Suprapubic skin (tissue), 4 donors: ENCODE measurements at places on chromosomes 3 and 15. TPM values are rescaled to one million over a fixed set of nuclear protein-coding genes. Genes with fewer than 3 reads are reported as not detected.

DNA sequence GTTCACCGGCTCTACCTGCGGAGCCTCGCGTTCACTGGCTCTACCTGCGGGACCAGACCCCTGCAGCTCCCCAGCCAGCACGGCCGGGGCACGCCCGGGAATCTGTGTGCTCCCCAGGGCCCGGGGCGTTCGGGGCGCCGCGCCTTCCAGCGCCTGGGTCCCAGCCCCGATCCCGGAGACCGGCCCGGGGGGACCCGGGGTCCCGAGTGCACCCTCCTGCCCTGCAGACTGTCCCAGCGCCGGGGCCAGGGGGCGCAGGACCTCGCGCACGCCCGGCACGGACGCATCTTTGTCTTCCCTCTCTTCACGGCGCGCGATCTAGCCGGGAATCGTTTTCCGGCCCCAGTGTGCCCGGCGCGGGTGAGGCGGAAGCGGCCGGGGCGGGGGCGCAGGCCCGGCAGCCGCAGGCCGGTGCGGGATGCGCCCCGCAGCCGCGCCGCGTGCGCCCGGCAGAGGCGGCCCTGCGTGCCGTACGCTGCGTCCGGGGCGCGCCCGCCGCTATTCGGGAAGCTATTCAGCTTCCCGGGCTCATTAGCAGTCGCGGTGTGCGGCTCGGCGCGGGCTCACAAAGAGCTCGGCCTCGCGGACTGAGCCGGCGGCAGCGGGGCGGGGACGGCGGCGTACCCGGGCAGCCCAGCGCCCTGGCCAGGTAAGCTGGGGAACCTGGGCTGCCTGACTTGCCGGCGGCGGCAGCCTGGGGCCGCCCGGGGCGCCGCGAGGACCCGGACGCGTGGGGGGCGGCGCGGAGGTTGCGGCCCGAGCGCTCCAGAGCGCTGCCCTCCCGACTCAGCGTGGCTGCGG lies at the start of gene APBA2:
Gene APBA2, plus strand, starts transcription at position 345 of the 801 bp plus-strand sequence. CDS start 167,911 bp downstream, outside the sequence.
- no peaks in the 10 kb centered on the region for H3K36me3 ChIP-seq
- H3K27ac ChIP-seq, result no peak within 1 kb of the TSS

The CCR3 gene
- 1.5 TPM for total RNA-seq

The CCDC39 gene
- total RNA-seq, result not detected

DNA sequence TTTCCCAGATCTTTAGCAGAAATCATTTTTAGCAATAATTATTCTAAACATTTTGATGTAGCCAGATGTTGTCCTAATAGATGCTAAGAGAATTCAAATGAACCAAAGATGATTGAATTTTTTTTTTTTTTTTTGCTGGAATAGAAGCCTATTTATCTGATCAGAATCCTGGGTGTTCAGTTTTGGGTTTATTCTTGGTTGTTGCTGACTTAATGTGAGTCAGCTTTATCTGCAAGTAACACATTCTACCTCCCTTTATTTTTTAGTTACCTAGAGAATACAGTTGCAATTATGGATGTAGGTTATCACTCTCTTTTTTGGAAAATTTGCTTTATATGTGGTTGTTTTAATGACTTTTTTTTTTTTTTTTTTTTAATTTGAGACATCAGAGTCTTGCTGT lies 6.4 kb downstream of the CEP97 start:
- peaks cover 55% of the 10 kb centered on the region for H3K36me3 ChIP-seq
- no peak overlapping the region for H3K4me3 ChIP-seq
- no peak overlapping the region for H3K27ac ChIP-seq
- peaks cover 4% of the 10 kb centered on the region for H3K4me1 ChIP-seq
- no peaks in the 10 kb centered on the region for H3K27me3 ChIP-seq

The TIPIN gene
- total RNA-seq, result 7.1 TPM

DNA sequence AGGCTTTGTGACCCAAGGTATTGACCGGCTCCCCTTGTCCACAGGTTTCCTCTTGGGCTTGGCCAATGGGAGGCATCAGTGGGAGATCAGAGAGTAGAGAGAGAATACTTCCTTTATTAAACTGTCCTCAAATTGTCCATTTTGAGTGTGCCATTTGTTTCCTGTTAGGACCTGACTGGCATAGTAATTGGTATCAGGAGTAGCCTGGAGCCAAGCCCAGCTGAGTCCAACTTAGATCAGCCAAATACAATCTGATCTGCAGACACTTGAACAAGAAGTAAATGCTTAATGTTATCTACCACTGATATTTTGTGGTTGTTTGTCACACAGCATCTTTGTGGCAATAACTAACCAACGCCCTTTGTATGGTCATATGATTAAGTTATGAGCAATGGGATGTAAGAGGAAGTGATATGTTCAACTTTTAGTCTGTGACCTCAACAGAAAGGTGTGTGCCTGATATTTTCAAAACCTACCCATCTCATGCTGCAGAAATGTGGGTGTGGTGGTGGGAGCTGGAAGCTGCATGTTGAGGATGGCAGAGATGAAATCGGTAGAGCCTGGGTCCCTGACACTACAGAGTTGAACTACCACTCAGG lies 13.3 kb downstream of the MYD88 start:
- peaks cover 31% of the 10 kb centered on the region for H3K4me1 ChIP-seq
- no peak for DNase-seq
- no peaks in the 10 kb centered on the region for H3K27me3 ChIP-seq
- no peak overlapping the region for H3K4me3 ChIP-seq
- H3K36me3 ChIP-seq, result no peaks in the 10 kb centered on the region

- H3K4me1 ChIP-seq, result no peaks in the 10 kb centered on the region
- H3K36me3 ChIP-seq, result no peaks in the 10 kb centered on the region
- H3K4me3 ChIP-seq, result no peak overlapping the region
- DNase-seq, result no peak
Measured at GRCh38 chr3:20015525-20015924, 3.5 kb upstream of the PP2D1 start.

- H3K4me3 ChIP-seq, result no peak overlapping the region
- H3K27ac ChIP-seq, result no peak overlapping the region
- H3K36me3 ChIP-seq, result no peaks in the 10 kb centered on the region
- H3K4me1 ChIP-seq, result peaks cover 13% of the 10 kb centered on the region
- DNase-seq, result no peak
Measured at GRCh38 chr3:194212161-194212844, 76.4 kb downstream of the HES1 start.

- H3K27me3 ChIP-seq, result no peaks in the 10 kb centered on the region
- DNase-seq, result no peak
- no peak overlapping the region for H3K4me3 ChIP-seq
- H3K36me3 ChIP-seq, result no peaks in the 10 kb centered on the region
Measured at GRCh38 chr3:110620118-110620517, 451.5 kb upstream of the NECTIN3 start.

The CP gene
- total RNA-seq, result 1.7 TPM

The APOD gene
- 341 TPM for total RNA-seq

DNA sequence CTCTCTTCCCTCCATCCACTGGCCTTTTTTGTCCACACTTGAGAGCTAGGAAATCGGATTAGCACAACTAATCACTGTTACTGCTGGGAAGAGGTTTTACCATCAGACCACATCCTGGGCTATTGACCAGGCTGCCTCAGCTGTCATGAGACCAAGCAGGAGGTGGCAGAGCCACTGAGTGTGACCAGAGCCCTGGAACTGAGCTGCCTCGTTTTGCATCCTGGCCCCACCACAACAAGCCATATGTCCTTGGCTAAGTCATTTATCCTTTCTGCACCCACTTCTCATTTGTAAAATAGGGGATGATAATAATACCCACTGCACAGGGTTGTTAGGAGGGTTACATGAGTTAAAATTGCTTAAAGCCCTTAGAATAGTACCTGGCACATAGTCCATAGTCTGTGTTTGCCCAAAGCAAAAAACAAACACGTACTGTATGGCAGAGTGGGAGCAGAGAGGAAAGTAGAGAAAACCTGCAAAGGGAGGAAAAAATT lies 34.1 kb downstream of the TMEM158 start:
- H3K4me3 ChIP-seq, result no peak overlapping the region
- no peaks in the 10 kb centered on the region for H3K36me3 ChIP-seq
- no peak for DNase-seq
- H3K27me3 ChIP-seq, result no peaks in the 10 kb centered on the region
- H3K4me1 ChIP-seq, result no peaks in the 10 kb centered on the region

GRCh38 chr3:40192628-40193027 lies 116.9 kb upstream of the EIF1B start:
- no peak for DNase-seq
- H3K4me3 ChIP-seq, result no peak overlapping the region
- peaks cover 6% of the 10 kb centered on the region for H3K4me1 ChIP-seq
- no peaks in the 10 kb centered on the region for H3K36me3 ChIP-seq
- H3K27ac ChIP-seq, result no peak overlapping the region

DNA sequence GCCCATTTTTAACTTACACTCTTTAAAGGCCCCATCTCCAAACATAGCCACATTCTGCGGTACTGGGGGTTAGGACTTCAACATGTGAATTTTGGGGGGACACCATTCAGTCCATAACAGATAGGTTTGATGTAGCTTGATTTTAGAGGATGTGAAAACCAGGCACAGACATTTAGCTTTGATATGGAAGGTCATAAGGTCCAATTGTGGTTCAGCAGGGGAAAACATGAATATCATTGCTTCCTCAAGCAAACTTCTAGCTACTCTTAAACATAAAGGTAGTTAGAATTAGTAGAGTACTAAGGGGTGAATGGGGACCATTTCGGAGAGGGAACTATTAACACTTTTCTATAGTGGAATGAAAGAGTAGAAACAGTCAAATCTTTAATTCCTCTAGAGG lies 13.6 kb upstream of the NFKBIZ start:
- H3K36me3 ChIP-seq, result no peaks in the 10 kb centered on the region
- DNase-seq, result no peak
- no peaks in the 10 kb centered on the region for H3K27me3 ChIP-seq
- H3K27ac ChIP-seq, result no peak overlapping the region

- H3K36me3 ChIP-seq, result no peaks in the 10 kb centered on the region
- H3K27me3 ChIP-seq, result peaks cover 3% of the 10 kb centered on the region
- no peak overlapping the region for H3K27ac ChIP-seq
- H3K4me1 ChIP-seq, result peaks cover 8% of the 10 kb centered on the region
Measured at GRCh38 chr3:14283813-14284438, 105.3 kb downstream of the LSM3 start.

- peaks cover 16% of the 10 kb centered on the region for H3K4me1 ChIP-seq
- no peaks in the 10 kb centered on the region for H3K27me3 ChIP-seq
- H3K4me3 ChIP-seq, result peak overlapping the region; percentile 77
- no peak for DNase-seq
Measured at GRCh38 chr15:79897380-79897678, 515 bp upstream of the MTHFS start.

DNA sequence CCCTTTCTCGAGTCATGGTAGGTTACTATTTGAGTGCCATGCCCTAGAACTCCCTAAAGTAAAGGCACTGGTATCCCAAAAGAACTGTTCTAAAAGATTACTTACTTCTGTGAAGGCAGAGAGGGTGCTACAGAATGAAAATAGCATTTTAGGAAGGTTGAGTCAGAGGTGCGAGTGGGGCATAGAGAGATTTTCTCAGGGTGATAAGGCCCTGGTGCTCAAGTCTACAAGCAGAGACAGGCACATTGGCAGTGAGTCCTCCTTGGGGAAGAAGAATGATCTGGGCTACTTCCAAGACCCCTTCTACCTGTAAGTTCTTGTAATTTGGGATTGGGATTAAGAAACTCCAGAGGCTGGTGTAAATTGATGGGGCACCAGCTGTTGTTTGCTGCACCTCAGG lies 96.7 kb downstream of the AKAP13 start:
- H3K4me1 ChIP-seq, result peaks cover 76% of the 10 kb centered on the region
- no peaks in the 10 kb centered on the region for H3K27me3 ChIP-seq
- peak overlapping the region; percentile 27 for H3K27ac ChIP-seq
- H3K4me3 ChIP-seq, result no peak overlapping the region

- no peak overlapping the region for H3K27ac ChIP-seq
- no peaks in the 10 kb centered on the region for H3K4me1 ChIP-seq
- H3K4me3 ChIP-seq, result no peak overlapping the region
- no peak for DNase-seq
Measured at GRCh38 chr3:148901987-148902791, 37.1 kb downstream of the CPA3 start.

The LRRN1 gene
- 4.9 TPM for total RNA-seq

The GABRR3 gene
- not detected for total RNA-seq

- no peak for DNase-seq
- no peak overlapping the region for H3K27ac ChIP-seq
- no peak overlapping the region for H3K4me3 ChIP-seq
- H3K36me3 ChIP-seq, result no peaks in the 10 kb centered on the region
- H3K27me3 ChIP-seq, result peaks cover 27% of the 10 kb centered on the region
Measured at GRCh38 chr3:117998071-117998470, 1036.6 kb downstream of the IGSF11 start.

The TM4SF4 gene
- 0.32 TPM for total RNA-seq
